ENCODE measurements at places on chromosomes 11 and 22. TPM values are rescaled to one million over a fixed set of nuclear protein-coding genes. Genes with fewer than 3 reads are reported as not detected.

The PDE2A gene
- 6.0 TPM for polyA plus RNA-seq

The BCO2 gene
- 18.7 TPM for polyA plus RNA-seq

The IL17REL gene
- polyA plus RNA-seq: not detected

The OR51B5 gene
- polyA plus RNA-seq: 0.54 TPM

The ST14 gene
- not detected for polyA plus RNA-seq

The FZD4 gene
- 0.74 TPM for polyA plus RNA-seq

The CARD18 gene
- polyA plus RNA-seq: 0.46 TPM

The PGM2L1 gene
- polyA plus RNA-seq: 3.3 TPM

The ROBO4 gene
- polyA plus RNA-seq: not detected

The TMEM45B gene
- not detected for polyA plus RNA-seq

The TST gene
- polyA plus RNA-seq: 9.8 TPM

All from Purkinje cell (primary cell).